ENCODE measurements at places on chromosomes 1 and 21.

GRCh38 chr1:80248886-80249285 is 1242.4 kb upstream of the ADGRL4 start:
- DNase-seq: no peak

DNA sequence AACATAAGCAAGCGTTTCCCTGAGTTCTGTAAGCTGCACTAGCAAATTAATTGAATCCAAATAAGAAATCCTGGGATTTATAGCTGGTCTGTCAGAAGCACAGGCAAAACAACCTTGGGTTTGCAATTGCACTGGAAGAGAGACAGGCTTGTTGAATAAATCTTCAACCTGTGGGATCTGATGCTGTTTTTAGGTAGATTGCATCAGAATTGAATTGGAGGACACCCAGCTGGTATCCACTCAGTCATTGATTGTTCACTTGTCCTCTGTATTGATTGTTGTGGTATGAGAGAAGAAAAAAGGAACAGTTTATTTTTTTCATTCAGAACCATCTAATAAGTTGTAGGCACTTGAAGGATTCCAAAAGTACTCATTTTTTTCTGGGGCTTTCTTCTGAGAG is 497.4 kb downstream of the SIPA1L2 start:
- no peak for DNase-seq

GRCh38 chr1:84164161-84164560 is 20.1 kb downstream of the PRKACB start:
- no peak for DNase-seq

GRCh38 chr21:45461369-45461750 is 56.4 kb downstream of the COL18A1 start:
- no peak for DNase-seq

DNA sequence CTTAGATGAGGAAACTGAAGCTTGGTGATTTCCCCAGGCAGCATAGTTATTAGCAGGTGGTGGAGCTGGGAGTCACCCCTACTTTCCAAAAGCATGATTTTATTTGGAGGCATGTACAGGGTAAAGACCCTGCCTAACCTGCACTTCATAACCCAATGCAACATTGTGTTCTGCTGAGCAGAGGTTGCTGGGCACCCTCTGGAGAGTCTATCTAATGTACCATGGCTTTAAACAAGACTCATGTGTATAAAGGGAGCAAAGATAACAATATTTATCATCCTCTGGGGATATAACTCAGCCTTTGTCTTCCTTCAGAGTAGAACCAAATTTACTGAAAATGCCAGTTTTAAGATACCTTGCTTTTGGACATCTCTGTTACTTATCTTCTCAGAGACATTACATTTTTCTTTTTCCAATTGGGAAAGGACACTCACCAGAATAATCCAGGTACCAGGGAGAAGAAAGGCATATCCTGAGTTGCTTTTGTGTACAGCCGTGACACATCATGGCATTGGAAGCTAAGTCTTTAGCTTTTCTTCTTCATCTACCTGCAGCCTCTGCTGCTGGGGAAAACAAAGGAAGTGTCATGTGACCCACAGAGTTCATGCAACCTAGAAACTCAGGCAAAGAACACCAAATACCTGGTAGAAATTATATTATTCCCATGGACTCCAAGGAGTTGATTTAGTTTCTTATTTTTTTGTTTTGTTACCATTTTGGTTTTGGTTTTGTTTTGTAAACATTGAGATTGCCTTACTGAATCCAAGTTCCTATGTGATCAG is 39.6 kb downstream of the ELAVL4 start:
- no peak for DNase-seq

- DNase-seq: no peak
Observed at GRCh38 chr1:53398576-53399365, 60.4 kb upstream of the DMRTB1 start.

- no peak for DNase-seq
Observed at GRCh38 chr21:31266241-31266640, 77.8 kb downstream of the TIAM1 start.

GRCh38 chr21:46322351-46323226 is 1.1 kb downstream of the C21orf58 start:
- no peak for DNase-seq

GRCh38 chr1:81174052-81174451 is 626.7 kb upstream of the ADGRL2 start:
- DNase-seq: no peak

- no peak for DNase-seq
Observed at GRCh38 chr1:66607458-66607857, 73.5 kb downstream of the SGIP1 start.

GRCh38 chr1:153677718-153678518 is 570 bp upstream of the NPR1 start:
- no peak for DNase-seq

- DNase-seq: no peak
Observed at GRCh38 chr1:27153927-27154358, 982 bp downstream of the SLC9A1 start.

GRCh38 chr1:91400133-91400725 is 4.4 kb downstream of the HFM1 start:
- no peak for DNase-seq

GRCh38 chr1:99820546-99820945 is 29.6 kb upstream of the AGL start:
- no peak for DNase-seq

- DNase-seq: no peak
Observed at GRCh38 chr1:236844499-236845271, 49.6 kb downstream of the MTR start.

GRCh38 chr1:71885171-71885570 is 397.2 kb downstream of the NEGR1 start:
- no peak for DNase-seq

GRCh38 chr1:210340311-210340710 is 11.6 kb downstream of the HHAT start:
- DNase-seq: no peak

DNA sequence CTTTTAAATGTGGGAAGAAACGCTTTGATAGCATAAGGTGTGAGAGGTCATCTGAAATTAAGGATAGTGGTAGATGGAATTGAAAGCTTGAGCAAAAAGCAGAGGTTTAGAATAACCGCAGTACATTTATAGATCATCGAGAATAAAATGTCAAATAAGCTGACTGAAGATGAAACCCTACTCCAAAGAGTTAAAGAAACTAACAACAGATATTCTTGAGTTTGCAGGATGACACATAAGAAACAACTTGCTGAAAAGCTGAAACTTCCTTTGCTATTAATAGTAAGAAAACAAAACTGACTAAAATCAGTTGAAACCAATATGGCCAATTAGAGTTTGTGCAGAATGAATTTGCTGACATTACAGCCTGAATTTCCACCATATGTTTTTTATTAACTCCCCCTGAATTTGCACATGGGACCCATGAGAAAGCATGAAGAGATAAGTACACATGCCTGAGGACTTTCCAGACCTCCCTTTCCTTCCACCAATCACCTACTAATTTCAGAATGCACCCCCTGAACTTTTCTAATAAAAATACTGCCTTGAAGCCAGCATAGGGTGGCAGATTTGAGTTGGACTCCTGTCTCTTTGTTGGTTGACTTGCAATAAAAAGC is 1.7 kb upstream of the C1orf185 start:
- no peak for DNase-seq

DNA sequence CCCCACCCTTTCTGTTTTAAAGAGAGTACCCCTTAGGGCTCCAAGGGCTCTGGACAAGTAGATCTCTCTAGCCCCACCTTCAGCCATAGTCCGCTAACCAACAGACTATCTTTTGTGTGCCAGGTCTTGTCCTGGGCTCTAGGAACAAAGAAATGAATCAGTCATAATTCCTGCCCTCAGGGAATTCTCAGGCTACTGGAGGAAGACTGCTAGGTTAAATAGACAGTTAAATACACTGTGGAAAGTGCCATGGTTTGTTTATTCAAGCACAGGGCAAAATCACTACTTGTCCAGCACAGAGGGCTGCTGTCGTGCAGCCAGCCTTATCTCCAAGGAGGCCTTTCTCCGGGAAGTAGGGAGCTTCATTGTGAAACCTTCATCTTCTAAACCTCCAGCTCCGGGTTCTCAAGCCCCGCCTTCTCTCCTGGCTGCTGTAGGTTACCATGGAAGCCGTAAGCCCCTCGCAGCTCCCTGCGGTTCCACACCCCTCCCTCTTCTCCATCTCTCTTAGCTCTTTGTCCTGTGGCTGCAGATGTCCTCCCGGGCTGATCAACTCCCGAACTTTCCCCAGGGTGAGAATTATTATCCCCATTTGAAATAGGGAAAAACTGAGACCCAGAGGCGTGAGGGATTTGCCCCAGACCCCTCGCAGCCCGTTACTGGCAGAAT is 29.8 kb downstream of the SHISAL2A start:
- DNase-seq: no peak

- DNase-seq: peak; percentile 22
Observed at GRCh38 chr1:26317612-26318337, at the start of gene CD52. TSS of gene CD52 (plus strand) at chr1:26317958. CDS start at chr1:26318018, 60 bp downstream.

- DNase-seq: no peak
Observed at GRCh38 chr1:235313931-235314678, 13.9 kb downstream of the ARID4B start.

GRCh38 chr21:45864436-45864835 is 117.1 kb upstream of the COL6A1 start:
- no peak for DNase-seq

DNA sequence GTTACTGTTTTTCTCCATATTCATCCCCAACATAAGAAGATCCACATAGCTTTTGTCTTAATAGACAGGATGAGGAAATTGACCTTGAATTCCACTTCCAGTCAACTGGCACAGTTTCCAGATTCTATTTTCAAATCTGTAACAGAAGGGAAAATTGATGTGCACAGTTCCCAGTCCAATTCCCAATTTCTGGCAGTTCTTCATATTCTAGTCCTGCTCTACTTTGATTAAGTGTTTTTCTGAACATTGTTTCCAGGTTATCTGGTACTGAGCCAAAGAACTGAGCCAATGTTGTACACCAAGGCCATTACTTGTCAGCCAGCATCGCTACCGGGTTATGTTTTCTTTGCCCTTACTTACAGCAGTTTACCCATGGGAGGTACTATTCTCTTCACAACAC is 1755.4 kb downstream of the PLA2G4A start:
- DNase-seq: no peak

- DNase-seq: no peak
Observed at GRCh38 chr1:51421964-51422363, 91.6 kb upstream of the TTC39A start.

DNA sequence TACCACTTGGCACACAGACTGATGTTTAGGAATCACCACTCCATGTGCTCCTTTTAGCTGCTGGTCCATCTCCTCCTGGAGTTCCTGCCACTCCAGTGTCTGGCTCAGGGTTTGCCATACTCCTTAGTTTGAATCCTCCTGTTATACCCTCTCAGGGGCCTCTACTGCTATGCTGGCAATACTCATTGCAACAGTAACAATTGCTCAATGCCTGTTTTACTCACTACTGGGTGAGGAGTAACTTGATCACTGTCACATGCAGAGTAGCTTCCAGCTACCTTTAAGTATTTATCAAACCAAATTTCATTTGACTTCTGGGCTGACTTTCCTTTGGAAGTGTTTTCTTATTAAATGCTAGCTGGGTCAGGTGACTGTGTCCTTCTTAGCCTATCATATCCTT is 107.2 kb upstream of the WLS start:
- DNase-seq: no peak

GRCh38 chr1:54798769-54799641 is 2.1 kb downstream of the TTC22 start:
- DNase-seq: no peak

GRCh38 chr1:37764414-37764825 is 500 bp downstream of the EPHA10 start:
- no peak for DNase-seq

DNA sequence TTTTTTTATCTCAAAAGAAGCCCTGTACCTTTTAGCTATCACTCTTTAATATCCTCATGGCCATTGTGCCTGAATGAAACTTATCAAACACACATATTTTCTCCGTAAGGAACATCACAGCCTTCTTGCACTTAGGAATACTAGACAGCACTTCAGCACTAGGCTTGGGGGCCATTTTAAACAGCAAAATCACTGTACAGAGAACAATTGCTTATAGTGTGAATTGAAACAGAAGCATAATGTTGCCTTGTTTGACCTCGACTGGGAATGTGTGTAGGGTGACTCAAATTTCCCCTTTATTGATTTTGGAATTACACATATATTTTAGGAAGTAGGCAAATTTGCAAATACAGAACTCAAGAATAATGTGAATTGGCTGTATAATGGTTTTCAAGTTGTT is 36.4 kb downstream of the KYAT3 start:
- DNase-seq: no peak

- no peak for DNase-seq
Observed at GRCh38 chr1:48704736-48705135, 72.0 kb downstream of the BEND5 start.

- no peak for DNase-seq
Observed at GRCh38 chr1:2159124-2159523, 35.4 kb downstream of the FAAP20 start.

- DNase-seq: no peak
Observed at GRCh38 chr1:68321084-68321685, 88.9 kb upstream of the WLS start.

DNA sequence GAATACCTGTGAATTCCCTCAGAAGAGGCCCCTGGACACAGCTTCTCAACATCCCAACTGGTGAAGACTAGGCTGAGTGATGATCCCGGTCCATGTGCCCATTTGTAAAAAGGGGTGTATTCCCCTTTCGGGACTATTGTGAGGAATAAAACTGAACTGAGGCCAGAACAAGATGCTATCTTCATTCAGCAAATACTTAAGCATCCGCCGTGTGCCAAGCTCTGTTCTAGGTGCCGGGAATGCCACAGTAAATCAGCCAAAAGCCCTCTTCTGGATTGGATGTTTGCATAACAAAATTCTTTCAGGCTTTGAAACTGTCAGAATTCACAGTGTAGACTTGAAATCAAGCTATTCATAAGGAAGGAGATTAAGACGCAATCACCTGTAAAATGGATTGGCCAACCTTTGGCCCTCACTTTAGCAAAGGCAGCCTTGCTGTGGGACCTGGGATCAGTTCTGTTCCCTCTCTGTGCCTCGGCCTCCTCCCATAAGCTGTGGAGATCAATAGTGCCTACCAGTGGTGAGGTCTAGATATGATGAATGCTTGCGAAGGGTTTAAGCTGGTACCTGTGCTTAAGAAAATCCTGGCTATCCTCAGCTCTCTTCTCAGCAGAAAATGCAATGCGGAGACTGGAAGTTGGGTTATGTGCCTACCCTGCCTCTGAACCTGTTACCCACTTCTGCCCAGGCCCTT is 1.8 kb downstream of the ALPL start:
- no peak for DNase-seq

- no peak for DNase-seq
Observed at GRCh38 chr1:204426035-204426436, 14.4 kb upstream of the PPP1R15B start.

DNA sequence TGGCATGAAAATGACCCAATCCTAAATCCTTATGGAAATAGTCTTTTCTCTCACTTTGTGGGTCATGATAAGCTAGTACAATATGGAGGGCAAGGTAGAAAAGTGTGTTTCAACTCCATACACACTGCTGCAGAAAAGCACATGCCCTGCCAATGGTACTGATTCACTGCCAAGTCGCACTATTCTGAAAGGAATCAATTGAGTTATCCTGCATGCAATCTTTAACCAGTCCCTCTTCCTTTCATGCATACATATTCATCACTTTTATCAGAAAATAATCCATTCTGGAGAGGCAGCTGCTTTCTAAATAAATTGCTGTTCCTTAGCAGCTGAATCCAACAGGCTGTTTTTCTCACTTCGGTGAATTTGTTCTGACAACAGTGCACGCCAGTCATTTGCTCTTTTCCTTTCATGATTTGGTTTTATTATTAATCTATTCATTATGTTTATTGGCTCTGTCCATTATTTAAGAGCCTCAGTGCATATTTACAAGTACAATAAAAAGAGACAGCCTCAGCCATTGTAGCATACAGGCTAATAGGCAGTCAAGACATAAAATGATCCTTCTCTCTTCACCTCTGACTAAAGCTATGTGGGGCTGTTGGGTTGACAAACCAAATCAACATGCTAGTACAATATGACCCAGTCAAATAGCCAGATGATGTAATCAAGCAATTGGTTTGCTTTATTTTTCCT is 108.8 kb downstream of the CHD1L start:
- DNase-seq: no peak

Data from stimulated activated CD8-positive, alpha-beta memory T cell treated with anti-CD3 and anti-CD28 coated beads, Interleukin-2, amount 100 ng/mL, for 1 hour (primary cell).